ENCODE measurements at places on chromosomes 4 and X.
A peak's percentile ranks its signal among the peaks of the same experiment; 100 is the strongest.

DNA sequence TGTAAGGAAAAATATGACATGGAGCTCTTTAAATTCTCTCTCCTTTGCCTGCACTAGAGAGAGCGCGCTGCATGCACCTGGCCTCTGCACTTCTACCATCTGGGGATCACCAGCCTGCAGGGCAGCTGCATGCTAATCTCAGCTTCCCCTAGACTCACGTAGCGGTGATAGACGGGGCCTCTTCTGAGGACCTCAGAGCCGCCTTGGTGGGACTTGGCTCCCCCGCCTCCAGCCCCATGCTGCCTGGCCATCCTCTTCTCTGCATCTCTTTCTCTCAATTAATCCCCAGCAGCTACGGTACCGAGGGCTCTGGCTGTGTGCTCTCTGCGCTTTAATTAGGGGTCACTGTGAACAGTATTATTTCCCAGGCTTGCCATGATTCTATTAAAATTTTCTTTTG, 52.8 kb upstream of the PSAPL1 start:
- no peak for DNase-seq

DNA sequence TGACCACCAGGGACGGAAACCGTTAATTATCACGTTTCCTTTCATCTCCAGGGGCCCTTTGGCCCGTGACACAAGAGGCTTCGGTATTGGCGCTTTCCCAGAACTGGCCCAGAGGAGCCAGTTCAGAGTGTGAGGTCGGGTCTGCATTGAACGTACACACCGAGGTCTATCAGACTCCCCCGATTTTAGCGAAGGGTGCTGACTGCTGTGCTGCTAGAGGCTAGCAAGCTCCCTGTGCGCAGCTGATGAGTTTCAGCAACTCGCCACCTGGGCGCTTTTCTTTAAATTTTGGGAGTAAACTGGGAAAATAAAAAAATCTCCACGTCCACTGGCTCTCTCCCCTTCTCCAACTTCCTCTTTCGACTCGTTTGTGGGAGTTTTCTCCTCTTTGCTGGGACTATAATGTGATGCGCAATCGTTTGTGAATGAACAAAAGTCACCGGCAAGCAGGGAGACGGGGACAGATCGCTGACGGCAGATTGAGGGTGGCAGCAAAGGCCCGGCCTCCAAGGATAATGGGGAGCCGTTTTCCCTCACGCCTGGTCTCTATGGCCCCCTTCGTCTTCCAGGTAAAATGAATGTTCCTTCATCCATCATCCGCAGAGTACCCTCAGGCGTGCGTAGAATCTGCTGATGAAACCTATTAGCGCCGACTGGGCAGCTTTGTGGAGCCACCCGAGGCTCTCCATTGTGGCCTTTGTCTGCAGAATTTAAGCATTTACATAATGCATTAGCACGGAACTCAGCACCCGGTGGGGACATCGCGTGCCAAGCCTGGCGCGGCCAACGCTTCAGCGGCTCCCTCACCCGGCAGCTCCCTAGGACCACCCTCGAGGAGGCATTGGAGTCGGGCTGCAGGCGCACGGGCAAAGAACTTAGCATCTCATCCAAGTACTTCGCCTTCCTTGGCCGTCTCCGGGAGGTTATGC, 1.6 kb upstream of the LRAT start:
- peak; percentile 16 for DNase-seq

- DNase-seq, result no peak
Observed at GRCh38 chr4:111268769-111269414, 646.0 kb upstream of the PITX2 start.

DNA sequence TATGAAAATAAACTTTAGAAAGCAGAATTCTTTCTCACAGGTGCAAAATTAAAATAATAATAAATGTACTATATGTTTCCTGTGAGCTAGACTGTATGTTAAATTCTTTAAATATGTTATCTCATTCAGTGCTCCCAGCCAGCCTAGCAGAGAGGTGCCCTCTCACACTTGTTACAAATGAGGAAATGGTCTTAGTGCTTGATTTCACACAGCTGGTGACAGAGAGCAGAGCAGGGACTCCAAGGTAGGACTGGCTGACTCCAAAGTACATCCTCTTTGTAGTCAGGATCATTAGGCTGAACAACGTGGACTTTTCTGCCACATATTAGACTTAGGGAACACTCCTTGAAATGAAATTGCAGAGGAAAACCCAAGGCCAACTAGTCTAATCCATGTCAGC, 72.0 kb upstream of the HHIP start:
- DNase-seq, result no peak

- no peak for DNase-seq
Observed at GRCh38 chr4:104772849-104773248, 278.2 kb upstream of the CXXC4 start.

DNA sequence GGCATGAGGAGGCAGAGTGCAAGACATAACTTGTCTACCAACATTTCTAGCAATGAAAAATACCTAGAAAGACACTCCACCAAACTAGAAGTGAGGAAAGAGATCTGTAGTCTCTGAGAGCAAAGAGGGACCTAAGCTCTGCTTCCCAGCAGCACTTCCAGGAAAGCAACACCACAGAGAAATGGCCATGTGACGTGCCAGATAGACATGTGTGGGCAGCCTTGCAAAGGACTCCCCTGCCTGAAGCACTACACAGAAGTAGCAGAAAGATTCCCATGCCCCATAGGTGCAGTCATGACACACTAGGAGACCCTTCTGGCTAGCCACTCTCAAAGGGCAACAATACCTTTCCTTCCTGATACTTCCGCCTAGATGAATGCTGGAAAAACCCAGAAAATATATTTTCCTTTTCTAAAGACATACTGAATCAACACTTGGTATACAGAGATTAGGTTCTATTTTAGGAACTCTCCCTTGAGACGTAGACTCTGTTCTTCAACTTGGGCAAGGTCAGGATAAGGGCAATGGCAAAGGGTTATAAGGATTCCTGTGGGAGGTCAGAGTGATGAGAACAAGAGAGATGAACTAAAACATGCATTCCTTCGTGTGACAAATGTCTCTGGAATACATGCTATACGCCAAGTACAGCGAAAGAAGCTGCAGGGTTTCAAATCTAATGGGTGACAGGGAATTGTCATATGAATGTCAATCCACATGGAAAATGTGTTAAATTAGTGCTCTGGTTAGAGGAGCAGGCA, 187.5 kb upstream of the ETNPPL start:
- DNase-seq, result no peak

Data from amygdala (tissue), 56 donors.